Astrocyte of the hippocampus (primary cell): ENCODE measurements at places on chromosomes 3 and 15.
A peak's percentile ranks its signal among the peaks of the same experiment; 100 is the strongest.

GRCh38 chr3:123313889-123314288, 112.1 kb downstream of the SEC22A start:
- DNase-seq = no peak

- peak; percentile 10 for DNase-seq
These were observed 20.4 kb downstream of the TERC start for GRCh38 chr3:169744366-169745054.

DNA sequence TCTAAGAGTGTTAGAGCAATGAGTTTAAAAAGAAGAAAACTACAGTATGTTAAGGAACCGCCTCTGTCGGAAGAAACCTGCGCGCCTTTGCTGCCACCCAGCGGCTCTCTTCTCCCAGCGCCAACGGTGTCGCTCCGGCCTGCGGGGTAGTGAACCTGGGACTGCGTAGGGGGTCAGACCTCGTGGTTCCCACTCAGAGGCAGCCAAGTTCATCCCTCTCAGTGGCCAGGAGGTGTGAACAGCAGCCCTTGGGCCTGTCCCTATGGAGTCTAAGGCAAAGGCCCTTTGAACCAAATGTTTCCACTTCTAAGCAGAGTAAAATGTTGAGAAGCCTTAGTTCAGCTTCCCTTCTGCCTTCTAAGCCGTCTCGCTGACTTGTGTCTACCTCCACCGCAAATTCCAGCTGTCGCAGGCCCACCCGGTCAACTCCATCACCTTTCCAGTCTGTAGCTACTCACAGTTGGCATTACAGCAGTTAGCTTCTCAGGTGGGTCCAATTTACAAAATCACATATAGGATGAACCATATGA, 980 bp upstream of the RAB27A start:
- DNase-seq = peak; percentile 91

DNA sequence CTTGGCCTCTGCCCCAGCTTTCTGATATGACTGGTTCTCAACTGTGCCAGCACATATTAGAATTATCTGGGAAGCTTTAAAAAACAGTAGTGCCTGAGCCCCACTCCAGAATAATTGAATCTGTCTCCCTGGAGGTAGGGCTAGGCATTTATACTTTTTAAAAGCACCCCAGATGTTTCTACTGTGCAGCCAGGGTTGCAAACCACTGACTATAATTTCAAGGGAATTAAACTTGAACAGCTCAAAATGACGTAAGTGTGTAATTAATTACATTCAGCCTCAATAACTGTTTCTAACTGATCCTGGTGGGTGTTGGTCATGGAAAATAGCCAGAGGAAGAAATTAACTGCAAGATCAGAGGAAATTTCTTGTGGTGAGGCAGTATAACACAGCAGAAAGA, 4.4 kb upstream of the IRAK2 start:
- peak; percentile 41 for DNase-seq

DNA sequence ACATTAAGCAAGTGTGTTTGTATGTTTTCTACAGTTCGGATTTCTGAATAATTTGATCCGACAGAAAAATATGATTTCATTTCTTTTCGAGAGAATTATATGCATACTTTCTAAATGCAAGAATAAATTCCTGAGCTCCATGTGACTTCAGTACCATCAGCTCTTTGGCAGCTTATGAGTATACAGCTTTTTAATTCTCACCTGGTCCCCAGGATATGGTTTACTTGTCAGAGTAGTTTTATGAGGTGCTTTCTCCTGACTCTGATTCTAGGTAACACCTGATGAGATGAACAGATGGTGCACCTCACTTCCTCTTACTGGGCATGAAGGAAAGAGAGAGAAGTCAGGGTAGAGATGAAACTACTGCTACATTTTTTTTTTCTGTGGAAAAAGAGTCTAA, 3.1 kb downstream of the HGD start:
- DNase-seq = peak; percentile 15
